Activated effector memory CD4-positive, alpha-beta T cell treated with anti-CD3 and anti-CD28 coated beads, Interleukin-2, amount 50 U/mL, for 16 hours (primary cell): ENCODE measurements at places on chromosomes 7 and 10.

- DNase-seq = no peak
These were observed 896.1 kb downstream of the CCSER2 start for GRCh38 chr10:85224366-85224940.

DNA sequence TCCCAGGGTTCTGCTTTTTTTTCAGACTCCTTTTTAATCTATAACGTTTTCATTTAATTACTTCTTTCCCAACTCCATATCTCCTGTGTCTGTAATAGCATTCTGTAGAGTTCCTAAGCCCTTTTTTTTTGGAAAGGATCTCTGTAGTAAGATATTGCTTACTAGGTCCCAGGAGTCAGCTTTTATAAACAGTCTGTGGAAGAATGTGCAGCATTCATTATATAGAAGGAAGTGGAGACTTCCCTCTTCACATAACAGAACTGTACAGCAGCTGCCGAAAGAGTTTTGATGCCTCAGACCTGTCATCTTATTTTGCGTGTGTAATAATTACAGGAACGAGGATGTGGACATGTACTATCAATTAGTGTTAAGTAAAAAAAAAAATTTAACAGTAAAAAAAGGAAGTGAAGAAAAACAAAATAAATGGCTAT lies 7.4 kb upstream of the STEAP4 start:
- DNase-seq = no peak

DNA sequence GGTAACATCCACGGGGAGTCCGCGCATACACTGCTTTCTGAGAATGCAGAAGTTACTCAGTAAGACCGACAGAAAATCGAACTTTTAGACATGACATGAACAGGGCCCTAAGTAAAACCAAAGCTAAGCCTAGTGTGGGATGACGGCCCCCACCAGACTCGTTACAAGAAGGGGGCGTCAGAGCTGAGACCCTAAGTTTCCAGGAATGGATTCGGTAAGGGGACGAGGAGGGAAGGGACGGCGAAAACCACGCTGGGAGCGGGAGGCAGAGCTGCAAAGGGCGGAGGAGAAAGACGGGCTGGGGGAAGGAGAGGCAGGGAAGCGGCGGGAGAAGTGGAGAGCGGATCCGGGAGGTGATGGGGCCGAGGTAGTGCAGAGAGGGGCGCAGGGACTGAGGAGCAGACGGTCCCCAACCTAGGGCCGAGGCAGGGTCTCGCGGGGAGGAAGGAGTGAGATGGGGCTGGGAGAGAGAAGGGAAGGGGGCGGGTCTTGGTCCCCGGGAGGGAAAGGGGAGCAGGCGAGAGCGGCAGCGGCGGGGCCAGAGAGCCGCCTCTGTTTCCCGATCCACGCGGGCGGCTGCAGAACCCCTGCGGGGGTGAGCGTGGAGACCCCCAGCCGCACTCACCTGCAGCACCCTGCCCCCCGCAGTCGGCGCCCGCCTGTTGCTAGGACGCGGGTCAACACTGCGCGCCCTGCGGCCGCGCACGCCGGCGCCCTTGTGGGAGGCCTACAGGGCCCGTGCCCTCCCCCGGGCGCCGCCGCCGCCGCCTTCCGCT lies 513 bp downstream of the ODAD2 start:
- no peak for DNase-seq

DNA sequence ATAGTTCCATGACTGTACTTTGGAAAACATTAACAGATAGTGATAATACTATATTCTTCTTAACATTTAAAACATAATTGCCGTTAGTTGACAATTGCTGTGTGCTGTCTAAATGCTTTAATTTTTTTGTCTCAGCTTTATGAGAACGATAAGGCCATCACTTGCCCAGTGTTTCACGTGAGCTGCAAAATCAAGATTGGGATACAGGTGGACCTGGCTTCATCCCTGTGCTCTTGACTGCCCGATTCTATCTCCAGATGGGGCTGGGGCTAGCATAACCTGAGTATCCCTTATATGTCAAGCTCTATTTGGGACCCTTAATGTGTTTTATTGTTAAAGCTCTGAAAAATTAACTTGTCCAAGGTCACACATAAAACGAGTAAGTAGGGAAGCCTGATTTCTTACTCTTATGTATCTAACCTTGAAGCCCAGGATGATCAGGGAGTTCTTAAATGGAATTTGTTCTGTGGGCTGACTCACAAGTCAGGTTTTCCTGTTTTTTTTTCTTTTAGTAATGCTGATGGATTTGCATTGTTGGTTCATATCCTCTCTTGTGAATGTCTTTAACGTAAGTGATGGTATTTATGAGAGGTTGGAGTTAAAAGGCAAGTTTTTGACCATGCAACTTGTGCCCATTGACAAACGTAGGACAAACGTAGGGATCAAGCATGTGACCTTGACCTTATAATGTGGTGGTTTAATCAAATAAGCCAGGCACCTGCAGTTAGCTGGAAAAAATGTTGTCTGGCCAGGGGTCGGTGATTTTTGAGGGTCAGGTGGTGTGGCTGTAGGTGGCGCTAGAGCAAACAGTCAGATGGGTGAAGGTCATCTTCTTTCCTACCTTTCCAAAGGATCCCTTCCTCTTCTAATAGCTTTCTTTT lies 3.6 kb downstream of the PRKAR2B start:
- DNase-seq = no peak

DNA sequence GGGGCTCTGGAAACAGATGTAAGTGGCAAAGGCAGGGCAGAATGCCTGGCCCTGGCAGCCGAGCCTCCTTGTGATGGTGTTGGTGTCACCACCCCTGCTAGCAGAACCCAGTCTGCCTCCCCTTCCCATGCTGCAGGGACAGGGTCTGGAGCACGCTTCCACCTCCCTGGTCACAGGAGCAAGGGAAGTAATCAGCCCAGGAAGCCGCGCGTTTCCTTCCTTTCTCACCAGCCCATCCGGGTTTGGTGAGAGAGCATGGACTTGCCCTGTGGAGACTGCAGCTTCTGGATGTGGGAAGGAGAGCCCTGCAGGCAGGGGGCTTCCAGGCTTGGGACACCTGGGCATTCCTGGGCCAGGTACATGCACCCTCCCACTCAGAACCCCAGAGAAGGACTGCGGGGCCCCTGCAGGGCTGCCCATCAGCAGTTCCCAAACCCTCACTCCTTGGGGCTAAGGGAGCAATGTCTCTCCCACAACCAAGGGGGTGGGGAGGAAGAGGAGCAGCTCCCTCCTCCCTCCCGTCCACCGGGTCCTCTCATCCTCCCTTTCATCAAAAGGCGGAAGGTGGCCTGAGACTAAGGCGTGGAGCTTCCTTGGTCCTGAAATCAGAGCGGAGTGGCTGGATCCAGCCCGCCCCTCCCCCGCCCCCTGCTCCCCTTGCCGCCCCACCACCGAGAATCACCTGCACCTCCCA lies 1.8 kb downstream of the MMRN2 start:
- no peak for DNase-seq

GRCh38 chr7:79282070-79282694 lies 171.3 kb downstream of the MAGI2 start:
- DNase-seq = no peak

DNA sequence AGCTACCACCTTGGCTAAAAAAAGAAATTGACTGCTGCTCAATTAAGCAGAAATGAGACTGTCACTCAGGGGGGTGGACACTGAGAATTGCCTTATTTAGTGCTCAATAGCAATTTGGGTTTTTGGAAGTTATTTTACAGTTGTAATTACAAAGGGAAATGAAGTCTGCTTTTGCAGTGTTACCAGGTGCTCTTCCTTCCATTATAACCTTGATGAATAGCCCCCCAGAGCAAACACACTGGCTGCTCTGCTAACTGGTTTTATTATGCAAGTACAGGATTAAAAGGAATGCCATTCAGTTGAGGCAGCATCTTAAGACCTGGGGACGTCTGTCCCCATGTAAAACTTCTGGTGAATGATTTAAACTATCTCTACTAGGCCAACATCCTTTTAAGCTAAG lies 191.0 kb downstream of the EVX1 start:
- DNase-seq = no peak

- DNase-seq = no peak
These were observed 634 bp upstream of the HDAC9 start for GRCh38 chr7:18494821-18495408.

GRCh38 chr7:925601-926000 lies 28.9 kb downstream of the ADAP1 start:
- peak; percentile 68 for DNase-seq

DNA sequence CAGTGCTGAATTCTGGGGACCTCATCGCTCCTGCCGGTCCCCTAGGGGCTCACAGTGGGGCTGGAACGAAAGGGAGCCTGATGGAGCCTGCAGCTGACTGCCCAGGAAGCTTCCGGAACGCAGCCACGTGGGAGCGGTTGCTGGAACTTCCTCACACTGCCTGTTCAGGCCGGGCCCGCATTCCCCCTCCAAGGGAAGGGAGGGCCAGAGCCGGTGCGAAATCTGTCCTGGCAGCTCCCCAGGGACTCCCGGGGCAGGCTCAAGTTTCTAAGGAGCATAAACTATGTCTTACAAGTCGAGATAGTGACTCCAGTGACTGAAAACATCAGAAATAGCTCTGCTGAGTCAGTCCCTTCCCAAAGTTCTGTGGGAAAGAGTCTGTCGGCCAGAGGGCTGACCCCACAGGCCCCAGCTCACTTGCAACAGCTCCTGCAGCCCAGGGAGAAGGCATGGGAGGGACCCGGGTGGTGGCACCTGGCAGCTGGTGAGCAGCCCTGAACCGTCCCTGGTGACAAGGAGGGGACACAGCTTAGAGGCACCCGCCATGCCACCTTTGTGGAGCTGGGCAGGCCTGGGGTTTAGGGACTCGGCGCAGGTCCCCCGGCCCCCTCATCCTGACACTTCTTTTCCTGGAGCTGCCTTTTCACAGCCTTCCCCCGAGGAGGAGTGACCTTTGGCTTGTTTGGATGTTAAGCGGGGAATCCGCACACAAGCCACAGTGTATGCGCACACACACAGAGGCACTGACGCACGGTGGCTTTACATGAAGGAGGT lies 47.6 kb downstream of the PDGFA start:
- peak; percentile 57 for DNase-seq

DNA sequence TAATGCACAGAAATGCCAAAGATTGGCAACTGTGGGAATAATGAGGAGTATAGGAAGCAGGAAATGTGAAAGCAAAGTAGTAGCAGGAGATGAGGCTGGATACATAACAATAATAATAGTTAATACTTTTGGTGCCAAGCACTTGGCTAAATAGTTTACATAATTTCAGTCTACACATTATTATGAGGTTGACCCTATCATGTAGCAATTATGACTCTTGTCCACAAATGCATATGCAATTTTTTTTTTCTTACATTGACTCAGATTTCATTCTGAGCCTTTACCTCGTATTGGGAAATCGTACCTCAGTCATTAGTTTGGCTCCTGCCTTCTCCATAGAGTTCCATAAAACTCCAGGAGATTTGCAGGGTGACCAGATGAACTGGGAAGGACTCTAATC lies 219.9 kb downstream of the SUGCT start:
- DNase-seq = no peak

- no peak for DNase-seq
These were observed 551.2 kb downstream of the GALNT17 start for GRCh38 chr7:71682841-71683781.

DNA sequence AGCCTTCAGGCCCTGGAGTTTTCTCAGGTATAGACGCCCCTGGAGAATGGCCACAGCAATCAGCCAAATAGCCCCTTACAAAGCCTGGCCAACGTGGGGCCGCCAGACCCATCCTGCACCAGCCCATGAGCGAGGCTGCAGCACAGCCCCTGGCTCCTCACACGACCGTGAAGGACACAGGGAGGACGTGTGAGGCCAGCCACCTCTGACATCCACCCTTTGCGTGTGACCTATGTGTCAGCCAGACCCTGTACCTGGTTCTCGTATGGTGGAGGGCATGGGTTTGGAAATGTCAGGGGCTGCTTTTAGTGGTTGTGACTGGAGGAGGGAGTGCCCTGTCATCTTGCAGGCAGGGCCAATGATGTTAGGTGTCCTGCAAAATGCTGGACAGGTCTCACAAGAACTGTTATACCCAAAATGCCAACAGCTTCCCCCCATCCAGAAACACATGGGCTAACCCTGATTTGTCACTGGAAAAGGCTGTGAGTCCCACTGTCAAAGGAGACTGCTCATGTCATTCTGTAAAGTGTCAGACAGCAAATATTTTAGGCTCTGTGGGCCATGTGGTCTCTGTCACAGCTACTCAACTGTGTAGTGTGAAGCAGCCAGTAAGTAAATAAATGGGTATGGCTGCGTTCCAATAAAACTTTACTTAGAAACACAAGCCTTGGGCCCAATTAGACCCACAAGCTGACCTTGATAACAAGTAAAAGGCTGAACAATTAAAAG lies 30.0 kb downstream of the NOD1 start:
- peak; percentile 44 for DNase-seq

DNA sequence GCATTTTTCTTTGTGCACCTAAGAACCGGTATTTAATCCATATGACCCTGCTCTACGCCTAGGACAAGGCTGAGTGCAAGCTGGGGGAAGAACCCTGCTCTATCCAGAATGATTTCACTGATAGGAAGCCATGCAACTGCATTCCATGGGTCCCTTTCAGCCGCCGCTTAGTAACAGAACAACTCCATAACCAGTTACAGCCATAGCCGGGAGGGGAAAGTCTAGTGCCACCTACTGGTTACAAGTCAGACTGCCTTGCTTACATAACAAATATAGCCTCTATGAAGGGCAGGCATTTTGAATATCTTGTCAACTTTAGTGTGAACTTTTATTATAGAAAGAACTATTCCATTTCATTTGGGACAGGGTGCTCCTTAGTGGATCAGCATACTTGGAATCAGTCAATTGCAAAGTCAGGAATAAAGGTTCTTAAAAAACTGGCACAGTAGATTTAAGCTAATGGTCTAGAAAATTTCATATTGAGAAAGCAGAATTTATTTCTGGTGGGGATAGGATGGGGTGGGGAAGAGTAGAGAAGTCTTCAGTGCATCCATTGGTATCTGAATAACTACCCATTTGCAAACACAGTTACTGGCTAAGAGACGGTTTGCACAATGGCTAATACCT lies 521.7 kb downstream of the ADRA2A start:
- DNase-seq = peak; percentile 68
